Osteocyte (in vitro differentiated cells): ENCODE measurements at places on chromosomes 7 and 10. TPM values are rescaled to one million over a fixed set of nuclear protein-coding genes. Genes with fewer than 3 reads are reported as not detected.

The LRRD1 gene
- 0.39 TPM in 1 of 2 replicates, not detected in the other for total RNA-seq

The NUTM2E gene
- 0.76 and 0.89 TPM in 2 replicates for total RNA-seq

The TUBAL3 gene
- total RNA-seq = not detected in 2 replicates

The MRPS33 gene
- total RNA-seq = 38.0 and 42.0 TPM in 2 replicates

The RGS10 gene
- 19.0 and 23.3 TPM in 2 replicates for total RNA-seq

The TMEM196 gene
- not detected in 2 replicates for total RNA-seq

The SEMA3D gene
- 18.6 and 19.4 TPM in 2 replicates for total RNA-seq

The OR2A1 gene
- total RNA-seq = not detected in 2 replicates

The CDNF gene
- 1.0 and 2.9 TPM in 2 replicates for total RNA-seq

The DPP6 gene
- not detected in 2 replicates for total RNA-seq

The PPP1R9A gene
- total RNA-seq = 3.4 and 4.4 TPM in 2 replicates

DNA sequence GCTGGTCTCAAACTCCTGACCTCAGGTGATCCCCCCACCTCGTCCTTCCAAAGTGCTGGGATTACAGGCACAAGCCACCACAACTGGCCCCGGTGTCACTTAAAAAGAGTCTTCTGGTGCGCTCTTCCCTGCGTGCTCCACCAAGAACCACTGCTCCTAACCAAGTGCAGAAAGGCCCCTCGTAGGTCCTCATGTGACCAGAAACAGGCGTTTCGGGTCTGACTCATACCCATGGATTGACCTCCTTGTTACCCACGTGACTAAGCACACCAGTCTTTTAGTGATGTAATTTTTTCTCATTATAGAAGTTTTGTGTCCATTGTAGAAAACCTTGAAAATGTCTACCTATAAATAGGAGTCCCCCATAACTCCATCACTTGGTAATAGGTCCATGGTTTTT lies 13.9 kb downstream of the FKBP6 start:
- no peak for DNase-seq

GRCh38 chr7:128904381-128905197 lies 5.9 kb downstream of the KCP start:
- no peak for DNase-seq

DNA sequence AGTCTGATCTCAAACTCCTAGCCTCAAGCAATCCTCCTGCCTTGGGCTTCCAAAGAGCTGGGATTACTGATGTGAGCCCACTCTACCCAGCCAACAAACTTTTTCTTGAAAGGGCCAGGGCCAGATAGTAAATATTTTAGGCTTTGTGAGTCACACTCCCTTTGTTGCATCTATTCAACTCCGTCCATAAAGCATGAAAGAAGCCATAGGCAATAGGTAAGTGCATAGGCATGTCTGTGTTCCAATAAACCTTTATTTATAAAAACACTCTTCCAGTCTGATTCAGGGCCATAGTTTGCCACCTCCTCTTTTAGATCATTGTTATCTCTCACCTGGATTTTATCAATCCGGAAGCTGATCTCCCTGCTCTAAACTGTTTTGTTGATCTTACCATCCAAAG lies 105.6 kb upstream of the BMPER start:
- no peak for DNase-seq

DNA sequence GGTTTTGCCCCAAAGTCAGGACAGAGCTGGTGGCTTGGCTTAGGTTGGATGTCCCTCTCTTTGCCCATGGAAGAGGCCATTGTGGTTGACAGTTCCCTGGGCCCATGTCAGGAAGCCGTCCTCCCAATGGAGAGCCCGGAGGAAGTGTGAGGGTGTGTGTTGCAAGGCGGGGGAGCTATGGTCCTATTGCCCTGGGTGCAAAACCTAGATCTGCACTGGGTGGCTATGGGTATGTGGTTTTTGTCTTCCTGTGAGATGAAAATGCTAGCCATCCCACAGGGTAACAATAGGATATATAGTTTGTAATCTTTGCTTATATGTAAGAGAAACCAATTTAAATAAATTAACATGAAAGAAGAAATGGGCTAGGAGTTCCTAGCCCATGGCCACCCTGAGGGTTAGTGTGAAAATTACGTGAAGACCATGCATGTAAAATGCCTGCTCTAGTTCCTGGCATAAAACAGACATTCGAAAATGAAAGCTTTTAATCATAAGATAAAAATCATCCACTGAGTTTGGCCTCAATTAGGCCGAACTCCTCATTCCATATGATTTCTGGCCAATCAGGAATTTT lies 189.2 kb downstream of the PLPP4 start:
- no peak for DNase-seq

DNA sequence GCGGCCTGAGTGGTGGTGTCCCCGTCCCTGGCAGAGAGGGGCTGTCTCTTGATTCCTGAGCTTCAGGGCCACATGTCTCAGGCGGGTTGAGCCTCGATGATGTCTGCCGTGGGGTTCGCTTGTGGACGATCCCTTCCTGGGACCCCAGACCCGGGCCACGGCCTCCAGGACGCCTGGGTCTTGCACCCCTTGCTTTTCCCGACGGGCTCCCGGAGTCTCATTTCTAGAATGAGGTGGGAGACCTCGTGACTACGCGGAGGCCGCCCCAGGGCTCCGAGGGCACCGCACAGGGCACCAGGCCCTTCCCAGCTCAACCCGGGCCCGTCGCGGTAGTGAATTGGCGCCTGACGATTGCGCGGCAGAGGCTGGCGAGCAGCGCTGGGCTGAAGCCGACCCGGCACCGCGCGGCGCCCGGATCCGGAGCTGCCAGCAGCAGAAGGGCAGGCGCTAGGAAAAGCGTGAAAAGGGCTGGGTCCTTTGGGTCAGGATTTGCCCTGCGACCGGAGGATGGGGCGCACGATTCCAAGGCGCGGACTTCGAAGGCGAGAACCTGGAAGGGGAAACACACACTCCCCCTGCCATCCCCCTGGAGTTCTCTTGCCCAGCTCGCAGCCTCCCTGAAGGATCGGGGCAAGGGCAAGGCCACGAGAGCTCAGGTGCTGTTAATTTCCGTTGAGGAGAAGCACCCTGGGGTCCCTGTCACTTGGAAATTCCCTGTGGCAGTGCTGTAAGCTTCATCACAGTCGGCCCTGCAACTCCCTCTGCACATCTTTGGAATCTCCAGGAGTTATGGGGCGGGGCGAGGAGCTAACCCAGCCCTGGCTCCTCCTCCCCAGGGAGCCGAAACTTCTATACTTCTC lies 15.5 kb downstream of the TLX1 start:
- no peak for DNase-seq

- DNase-seq = no peak
These were observed 153.6 kb downstream of the PHF14 start for GRCh38 chr7:11127114-11127785.

- no peak for DNase-seq
These were observed 117.5 kb upstream of the PRPS1L1 start for GRCh38 chr7:18145160-18145559.

GRCh38 chr7:150965273-150965830 lies 12.8 kb downstream of the KCNH2 start:
- no peak for DNase-seq

GRCh38 chr10:8006274-8006999 lies 48.1 kb upstream of the GATA3 start:
- no peak for DNase-seq

DNA sequence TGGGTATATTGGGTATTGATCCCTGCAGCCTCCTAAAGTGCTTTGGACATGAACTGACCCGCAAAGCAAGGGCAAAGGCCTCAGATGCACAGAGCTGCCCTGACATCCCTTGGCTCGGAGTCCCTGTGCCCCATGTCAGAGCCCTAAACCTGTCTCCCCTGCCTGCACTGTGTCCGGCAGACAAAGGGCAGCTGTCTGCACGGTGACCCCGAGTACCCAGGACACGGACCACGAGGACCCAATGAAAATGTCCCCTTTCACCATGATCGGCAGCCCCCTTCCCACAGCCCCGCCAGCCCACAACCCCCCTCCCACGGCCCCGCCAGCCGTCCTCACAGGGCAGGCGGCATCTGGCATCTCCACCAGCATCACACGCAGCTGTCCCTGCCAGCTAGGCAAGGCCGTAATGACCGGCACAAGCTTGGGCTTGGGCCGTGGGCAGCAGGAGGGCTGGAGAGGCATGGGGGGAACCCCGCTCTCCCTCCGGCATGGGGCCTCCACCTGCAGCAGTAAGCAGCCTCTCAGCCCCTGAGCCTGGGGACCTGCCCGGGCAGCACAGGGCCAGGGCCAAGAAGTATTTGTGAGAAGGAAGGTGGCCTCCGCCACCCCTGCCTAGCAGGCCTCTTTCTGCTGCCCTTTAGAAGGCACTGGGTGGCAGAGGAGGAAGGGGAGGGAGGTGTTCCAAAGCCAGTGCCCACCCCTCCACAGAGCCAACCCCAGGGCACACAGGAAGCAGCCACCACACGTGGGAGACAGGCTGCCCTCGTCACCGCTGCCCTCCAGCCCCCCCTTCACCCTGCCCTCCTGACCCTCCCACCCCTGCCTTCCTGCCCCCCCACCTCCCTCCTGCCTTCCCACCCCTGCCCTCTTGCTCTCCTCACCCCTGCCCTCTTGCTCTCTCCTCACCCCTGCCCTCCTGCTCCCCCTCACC lies 10.1 kb downstream of the NUDT1 start:
- no peak for DNase-seq

DNA sequence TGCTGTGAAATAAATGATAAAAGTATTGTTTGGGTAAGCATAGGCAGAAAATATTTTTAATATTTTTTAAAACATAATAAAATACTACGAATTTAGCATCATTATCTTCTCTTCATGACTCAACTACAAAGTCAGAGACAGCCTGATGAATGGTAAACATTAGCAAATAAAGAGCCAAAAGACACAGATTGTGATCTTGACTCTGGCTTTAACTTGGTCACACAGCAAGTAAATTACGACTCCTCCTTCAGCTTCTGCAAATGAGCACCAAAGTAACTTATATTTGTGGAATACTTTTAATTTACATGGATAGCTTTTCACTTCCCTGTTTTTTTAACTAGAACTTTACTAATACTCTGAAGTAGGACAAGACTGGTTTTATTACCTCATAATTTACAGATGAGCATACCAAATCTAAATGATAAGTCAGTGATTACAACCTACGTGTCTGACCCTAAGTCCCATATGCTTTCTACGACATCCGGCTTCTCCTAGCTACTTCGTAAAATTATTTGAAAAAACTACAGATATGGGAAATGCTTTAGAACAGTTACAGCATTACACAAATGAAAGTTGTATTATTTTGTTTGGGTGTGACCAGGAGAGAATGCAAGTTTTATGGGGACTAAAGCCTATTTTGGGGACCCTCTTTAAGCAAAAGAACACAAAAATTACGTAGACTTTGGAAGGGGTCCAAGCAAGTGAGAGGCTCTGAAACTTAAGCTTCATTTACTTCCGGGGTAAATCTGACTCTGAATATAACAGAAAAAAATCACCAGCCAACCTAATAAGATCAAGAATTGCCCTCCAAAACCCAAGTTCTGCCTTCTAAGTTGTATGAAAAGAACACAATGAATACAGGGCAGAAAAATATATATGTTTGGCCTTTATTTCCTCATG lies 133.8 kb downstream of the CPEB3 start:
- DNase-seq = no peak

- DNase-seq = no peak
These were observed 24.6 kb upstream of the TMEM248 start for GRCh38 chr7:66896441-66896840.

GRCh38 chr7:105011831-105012502 lies 2.0 kb upstream of the KMT2E start:
- DNase-seq = no peak

GRCh38 chr7:27997188-27997707 lies 183.3 kb downstream of the JAZF1 start:
- no peak for DNase-seq

DNA sequence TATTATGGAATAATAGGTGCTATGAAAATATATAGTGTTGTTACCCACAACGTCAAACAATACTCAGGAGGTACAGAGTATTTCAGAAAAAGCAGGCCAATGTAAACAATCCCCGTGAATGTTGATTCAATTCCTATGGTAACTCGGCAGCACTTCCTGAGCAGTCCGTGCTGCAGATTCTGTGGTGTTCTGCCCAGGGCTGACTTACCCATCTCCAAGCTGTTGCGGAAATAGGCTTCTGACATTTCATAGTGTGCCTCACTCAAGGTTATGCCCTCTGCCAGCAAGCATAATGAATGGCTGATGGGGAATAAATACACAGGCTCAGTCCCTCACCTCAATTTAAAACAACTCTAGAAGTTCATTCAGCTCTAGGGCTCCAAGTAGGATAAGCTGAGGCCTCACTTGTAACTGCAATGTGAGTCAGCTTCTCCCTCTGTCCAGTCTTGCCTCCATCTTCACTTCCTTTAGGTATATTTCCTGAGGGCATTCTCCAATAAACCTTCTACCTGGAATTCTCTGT lies 177.6 kb downstream of the GNAI1 start:
- no peak for DNase-seq

GRCh38 chr10:58642283-58642682 lies 129.6 kb downstream of the BICC1 start:
- no peak for DNase-seq

DNA sequence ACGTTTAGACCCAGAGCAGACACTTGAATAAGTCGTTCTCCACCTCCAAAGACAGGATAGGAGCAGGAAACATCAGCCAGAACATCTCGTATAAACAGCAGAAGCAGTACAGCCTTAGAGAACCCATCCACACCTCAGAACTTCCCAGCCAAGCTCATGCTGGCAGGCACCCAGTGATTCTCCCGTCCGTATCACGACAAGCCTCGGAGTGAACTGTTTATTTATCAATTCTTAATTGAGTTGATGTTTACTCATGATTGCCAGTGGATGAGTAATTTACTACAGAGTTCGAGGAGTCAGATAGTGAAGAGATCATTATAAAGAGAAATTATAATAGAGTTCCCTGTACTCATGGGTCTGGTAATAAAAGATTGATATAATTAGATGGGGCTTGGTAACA lies 811.5 kb downstream of the LRMDA start:
- DNase-seq = no peak

- DNase-seq = no peak
These were observed 689.5 kb downstream of the DNAJB9 start for GRCh38 chr7:109259151-109259550.

GRCh38 chr7:35717013-35717412 lies 22.1 kb upstream of the HERPUD2 start:
- DNase-seq = no peak

DNA sequence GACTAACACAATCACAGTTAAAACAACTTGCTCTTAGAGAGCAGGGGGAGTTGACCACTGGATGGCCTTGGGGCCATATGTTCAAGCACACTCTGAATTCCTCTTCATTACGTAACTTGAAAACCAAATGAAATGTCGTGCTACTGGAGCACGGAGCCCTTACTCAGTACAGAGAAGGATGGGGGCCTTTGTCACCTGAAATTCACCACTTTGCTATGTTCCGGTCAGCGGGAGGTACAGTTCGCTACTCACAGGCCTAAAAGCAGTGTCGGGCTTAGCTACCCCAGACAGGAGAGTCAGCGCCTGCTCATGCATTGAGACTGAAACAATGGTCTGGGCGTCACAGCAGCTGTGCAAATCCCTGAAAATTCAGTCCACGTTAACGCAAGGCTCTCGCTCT lies 39.6 kb downstream of the GLI3 start:
- no peak for DNase-seq
